Calu3 (cell line): ENCODE measurements at places on chromosomes 7 and 10. TPM values are rescaled to one million over a fixed set of nuclear protein-coding genes. Genes with fewer than 3 reads are reported as not detected.

GRCh38 chr7:479115-479947 is 40.3 kb downstream of the PDGFA start:
- DNase-seq, result no peak

DNA sequence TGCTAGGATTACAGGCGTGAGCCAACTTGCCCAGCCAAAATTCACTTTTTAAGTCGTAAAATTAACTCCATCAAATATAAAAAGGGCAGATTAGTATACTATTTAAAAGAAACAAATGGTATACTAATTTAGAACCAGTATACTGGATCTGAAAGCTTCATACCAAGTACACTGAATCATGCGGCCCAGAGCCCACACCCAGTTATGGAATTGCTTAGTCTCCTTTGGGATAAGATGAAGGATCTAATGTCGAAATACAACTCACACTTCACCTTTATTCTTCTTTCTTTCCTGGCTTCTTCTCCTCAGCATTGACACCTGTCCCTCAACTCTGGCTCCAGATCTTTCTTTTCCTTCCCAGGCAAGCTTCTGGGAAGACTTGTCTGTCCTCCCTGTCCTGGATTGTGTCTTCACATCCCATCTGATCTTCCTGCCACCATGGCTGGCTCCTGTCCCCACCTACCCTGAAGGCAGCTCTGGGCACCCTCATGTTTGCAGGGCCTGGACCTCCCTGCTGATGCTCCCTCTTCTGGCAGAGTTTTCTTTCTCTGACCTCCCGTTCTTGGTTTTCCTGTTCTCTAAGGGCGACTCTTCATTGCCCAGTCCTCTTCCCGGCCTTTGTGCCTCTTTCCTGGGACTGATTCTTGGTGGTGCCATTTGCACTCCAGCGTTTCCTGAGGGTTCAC is 57.8 kb upstream of the CTBP2 start:
- peak; percentile 23 for DNase-seq

- no peak for DNase-seq
These were observed 281.4 kb downstream of the DNAJB6 start for GRCh38 chr7:157618091-157618726.

DNA sequence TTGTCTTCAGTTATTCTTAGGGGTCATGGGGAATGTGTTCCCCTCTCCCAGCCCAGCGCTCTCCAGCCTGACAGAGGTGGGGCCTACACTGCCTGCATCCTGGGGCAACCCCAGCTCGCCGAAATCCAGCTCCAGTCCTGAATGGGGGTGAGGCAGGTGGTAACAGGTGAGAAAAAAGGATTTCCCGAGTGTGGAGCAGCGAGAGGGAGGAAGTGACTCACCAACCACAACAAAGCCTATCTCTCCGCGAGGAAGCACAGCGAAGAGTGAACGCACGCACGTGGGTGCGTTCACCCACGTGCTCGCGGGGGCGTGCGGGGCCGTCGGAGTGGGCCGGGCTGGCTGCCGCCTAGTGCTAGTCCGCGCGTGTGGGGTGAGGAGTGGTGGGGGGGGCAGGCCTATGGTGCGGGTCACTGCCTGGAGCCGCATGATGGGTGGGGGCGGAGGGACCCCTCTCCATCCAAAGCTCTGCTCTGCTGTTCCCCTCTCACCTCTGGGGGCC is 855 bp upstream of the PALD1 start:
- peak; percentile 66 for DNase-seq

DNA sequence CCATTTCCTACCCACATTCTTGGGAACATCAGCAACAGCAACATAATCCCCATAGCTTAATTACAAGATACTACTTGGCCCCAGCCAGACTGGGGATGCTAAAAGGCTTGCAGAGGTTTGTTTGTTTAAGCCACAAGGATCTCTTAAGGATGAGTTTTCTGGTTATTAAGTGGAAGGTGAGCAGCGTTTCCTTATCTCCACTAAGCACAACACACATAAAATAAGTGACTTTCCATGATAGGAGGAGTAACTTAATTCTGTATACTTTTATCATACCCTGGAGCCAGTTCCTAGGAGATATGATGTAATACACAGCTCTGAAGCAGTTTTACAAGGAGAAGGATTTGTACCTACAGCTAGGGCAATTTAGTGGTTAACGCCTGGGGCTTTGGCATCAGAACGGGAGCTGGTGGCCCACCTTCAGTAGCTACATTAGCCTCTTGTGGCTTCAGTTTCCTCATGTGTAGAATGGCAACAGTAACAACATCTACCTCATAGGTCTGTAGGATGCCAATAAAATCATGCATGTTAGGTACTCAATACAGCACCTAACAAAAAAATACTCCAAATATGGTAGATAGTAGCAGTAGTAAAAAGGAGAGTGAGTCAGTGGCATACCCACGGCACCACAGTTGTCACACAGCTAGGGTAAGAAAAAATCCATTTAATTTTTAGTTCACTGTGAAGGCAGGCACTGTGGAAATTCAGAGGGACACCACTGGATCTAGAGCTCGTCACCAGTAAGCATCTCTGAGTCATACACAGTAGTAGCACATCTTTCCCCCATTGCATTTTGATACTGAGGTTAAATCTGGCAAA is 55.2 kb downstream of the DOCK4 start:
- DNase-seq, result no peak

DNA sequence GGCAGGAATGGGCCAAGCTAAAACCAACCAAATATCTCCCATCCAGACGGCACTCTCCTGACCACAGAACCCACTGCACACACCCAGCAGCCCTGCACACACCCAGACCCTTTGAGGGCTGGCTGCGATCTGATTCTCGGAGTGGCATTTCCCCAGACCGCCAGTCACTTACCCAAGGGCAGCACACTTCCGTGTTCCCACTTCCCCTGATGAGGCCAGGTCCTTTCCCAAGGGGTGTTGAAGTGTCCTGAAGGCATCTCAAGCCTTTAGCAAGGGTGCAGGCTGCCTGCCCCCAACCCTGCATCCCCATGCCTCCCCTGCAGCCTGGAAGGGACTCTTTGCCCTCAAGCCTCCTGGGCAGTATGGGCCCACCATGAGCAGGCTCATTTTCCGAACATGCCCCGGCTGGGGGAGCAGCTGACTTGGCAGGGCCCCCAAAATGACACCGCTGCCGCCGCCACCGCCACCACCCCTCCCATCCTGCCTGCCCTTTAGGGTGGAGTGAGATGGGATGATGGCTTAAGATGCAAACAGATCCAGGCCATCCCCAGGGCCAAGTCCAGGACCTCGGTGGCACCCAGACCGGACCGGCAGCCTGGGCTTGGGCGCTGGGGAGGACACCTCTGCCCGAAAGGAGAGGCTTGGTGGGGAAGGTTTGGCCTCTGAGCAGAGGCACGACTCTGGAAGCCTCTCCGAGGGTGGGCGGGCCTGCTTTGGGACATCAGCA is 159.8 kb downstream of the NRF1 start:
- DNase-seq, result no peak

GRCh38 chr10:104867966-104868598 is 227.0 kb downstream of the SORCS3 start:
- DNase-seq, result no peak

DNA sequence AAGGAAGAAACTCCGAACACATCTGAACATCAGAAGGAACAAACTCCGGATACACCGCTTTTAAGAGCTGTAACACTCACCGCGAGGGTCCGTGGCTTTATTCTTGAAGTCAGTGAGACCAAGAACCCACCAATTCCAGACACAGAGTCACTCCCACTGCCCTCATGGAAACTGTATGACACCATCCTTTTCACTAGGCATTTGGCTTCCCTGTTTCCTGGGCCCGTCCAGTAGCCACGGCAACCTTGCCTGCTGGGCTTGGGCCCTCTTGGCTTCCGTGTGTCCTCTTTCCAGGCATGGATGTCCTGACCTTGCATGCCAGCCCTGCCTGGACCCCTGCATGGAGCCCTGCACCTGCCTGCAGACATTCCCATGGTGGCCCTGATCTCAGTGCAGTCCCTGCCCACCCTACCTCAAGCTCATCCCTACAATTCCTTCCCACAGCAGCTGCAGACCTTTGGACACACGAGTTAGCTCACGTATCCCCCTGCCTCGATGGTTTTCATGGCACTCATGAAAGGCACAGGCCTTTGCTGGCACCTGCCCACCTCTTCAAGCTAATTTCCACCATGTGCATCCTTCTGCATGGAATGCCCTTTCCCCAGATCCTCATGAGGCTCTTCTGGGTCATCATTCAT is 6.7 kb downstream of the SH2D4B start:
- no peak for DNase-seq

GRCh38 chr10:15385552-15386455 is 14.7 kb upstream of the FAM171A1 start:
- DNase-seq, result no peak

GRCh38 chr7:17773289-17773626 is 167.0 kb downstream of the SNX13 start:
- peak; percentile 58 for DNase-seq

DNA sequence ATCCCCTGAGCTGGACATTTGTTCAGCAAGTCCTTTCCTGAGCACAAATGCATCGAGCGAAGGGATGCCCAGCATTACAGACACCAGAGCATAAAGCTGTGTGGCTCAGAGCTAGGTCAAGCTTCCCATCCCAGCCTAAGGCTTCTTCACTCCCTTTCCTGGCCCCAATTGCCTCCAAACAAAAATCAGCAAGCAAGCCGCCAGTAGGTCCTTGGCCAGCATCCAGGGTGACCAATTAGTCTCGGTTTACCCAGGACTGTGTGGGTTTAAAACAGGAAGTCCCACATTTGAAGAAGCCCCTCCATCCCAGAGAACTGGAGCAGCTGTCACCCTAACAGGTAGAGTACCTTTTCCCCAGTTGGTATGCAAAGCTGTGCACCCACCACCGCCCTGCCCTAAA is 51.2 kb downstream of the PRKAG2 start:
- no peak for DNase-seq

DNA sequence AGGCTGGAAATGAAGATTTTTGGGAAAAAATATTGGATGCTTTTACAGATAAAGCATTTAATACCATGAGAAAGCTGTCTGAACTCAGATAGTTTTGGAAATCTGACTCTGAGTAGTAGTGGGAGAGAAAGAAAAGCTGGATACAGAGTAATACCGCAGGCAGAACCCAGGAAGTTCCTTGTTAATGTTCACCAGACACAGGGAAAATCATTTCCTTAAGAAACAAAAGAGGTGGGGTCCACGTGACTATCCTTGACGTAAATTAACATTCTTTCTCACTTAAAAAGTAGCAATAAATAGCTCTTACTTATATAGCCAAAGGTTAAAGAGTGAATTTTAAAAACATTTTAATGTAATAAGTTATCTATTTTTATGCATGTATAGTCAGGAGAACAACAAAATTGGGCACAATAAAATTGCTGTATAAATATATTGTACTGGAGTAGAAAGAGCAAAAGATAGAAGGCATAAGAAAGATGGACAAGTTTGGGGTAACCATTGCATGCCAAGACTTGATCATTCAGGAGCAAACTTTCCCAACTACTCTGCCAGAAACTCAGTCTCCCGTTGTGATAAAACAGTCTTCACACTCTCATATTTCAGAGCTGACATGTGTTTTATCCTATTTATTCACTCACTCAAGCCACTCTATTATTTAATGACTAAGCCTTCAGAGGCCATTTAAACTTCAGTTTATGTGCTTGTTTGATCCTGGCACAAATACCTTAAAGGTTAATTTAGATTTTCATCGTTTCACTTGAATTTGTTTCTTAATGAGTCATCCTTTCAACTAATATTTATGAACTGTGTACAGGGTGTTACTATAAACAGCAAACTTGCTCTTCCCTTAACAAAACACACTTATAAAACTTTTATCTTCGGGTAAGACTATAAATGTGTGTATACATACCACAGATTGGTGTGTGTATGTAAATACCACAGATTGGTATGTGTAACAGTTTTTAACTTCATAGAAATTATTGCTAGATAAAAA is 143.1 kb downstream of the GNAI1 start:
- peak; percentile 35 for DNase-seq

- no peak for DNase-seq
These were observed 4.0 kb downstream of the GFRA1 start for GRCh38 chr10:116268976-116269375.

DNA sequence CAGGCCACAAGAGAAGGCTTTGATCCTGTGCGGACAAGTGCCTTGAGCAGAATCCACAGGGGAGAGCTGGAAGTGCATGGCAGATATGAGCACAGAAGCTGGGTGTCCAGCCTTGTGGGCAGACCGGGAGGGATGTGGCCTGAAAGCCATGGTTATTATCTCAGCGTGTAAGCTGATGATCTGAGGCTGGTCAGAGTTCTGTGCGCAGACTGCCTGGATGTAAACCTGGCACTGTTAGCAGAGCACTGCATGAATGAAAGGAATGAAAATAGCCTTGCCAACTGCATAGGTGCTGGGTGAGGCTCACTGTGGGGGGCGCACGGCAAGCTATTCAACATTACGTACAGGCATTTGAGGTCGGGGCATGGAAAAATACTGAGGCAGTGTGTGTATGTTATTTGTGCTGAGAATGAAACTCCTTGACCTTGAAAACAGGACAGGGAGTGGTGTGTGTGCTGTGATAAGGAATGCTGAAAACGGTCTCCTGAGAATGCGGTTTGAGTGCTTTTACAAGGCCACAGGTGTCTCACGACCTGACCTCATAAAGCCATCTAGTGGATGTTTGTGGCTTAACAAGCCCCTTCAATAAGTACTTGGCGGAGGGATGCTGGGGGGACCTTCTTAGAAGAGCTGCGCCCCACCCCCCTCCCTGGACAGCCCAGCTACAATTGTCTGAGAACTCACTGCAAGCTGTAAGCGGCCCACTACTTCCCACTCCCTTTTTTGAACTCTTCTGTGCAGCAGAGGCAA is 18.7 kb downstream of the AKR1C1 start:
- peak; percentile 43 for DNase-seq

DNA sequence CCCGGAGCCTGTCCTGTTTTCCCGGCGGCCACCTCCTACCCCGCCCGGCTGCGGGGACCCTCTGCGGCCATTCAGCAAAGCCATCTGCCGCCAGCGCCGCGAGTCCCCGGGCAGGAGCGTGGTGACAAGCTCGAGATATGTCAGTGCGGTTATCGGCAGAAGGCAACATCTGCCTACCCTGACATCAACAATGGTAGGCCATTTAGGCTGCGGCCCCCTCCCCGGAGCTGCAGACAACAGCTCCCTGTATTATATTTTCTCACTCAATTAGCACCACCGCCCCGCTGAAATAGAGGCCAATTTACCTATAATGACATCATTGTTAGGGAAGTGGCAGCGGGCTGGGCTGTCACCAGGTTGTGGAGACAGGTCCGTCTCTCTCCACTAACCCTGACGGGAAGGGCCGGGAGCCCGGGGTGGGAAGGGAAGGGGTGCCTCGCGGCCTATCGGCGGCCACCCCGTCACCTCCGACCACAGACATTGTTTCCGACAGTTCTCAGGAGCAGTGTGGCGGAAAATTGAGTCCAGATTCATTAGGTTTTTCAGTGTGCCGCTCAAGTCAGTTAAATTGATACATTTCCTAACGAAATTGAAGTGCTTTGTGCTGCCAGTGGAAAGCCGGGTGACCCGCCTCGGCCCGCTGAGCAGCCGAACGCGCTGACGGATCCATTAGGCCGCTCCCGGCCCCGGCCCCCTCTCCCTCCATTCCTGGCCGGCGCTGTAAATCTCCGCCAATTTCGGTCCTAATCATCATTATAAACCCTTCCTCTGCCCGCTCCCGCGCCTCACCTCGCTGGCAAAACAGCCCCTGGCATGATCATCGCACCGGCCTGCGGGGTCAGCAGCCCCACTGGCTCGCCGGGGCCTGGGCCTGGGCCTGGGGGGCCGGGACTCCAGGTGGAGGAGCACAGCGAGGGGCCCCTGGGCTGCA is 43.0 kb downstream of the UNCX start:
- no peak for DNase-seq

SFTPA2 gene
- total RNA-seq, result 0.21 and 0.86 TPM in 2 replicates

TMEM26 gene
- total RNA-seq, result not detected in 2 replicates

OR13A1 gene
- not detected in 2 replicates for total RNA-seq

HOXA9 gene
- 1.7 and 2.5 TPM in 2 replicates for total RNA-seq

ZNF479 gene
- total RNA-seq, result not detected in 2 replicates

AKR1C8 gene
- total RNA-seq, result not detected in 2 replicates

ANKRD61 gene
- total RNA-seq, result 0.47 and 0.59 TPM in 2 replicates

TAS2R3 gene
- 2.8 and 3.8 TPM in 2 replicates for total RNA-seq

ENKUR gene
- 0.37 and 0.66 TPM in 2 replicates for total RNA-seq
